ENCODE measurements at places on chromosomes 2 and 18.
A peak's percentile ranks its signal among the peaks of the same experiment; 100 is the strongest.

DNA sequence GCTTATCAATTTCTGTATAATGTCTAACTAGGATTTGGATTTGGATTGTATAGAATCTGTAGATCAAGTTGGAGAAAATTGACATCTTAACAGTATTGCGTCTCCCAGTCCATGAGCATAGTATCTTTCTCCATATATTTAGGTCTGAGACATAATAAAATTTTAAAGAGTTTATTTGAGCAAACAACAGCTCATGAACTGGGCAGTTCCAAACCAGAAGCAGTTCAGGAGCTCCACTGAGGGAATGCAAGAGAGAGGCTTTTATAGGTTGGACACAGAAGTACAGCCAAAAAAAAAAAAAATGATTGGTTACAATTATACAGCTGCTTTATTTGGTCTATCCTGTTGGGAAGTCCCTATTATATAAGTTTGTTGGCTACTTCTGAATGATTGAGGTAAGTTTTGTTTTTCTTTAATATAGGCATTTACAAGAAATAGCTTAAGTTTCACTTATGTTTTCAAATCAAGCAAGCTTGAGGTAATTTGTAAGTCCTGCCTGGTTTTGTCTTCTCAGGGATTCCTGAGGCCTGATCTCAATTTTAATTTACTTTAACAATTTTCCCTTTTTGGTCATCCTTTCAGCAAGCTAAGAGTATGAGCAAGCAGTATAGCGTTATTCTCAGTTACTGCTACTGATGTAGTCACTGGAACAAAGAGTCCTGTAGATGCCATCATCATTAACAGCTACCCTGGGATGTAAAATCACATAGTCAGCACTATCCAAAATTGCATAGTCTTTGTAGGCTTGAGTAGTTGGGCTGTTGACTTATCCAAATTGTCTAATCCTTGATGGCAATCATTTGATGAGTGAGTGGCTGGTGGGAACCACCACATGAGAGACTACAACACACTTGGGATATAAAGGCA is 27.5 kb upstream of the RUFY4 start:
- no peak for DNase-seq

GRCh38 chr2:65069439-65069824 is 13.2 kb downstream of the CEP68 start:
- DNase-seq = no peak

- DNase-seq = no peak
Observed at GRCh38 chr2:31363956-31364750, 50.4 kb downstream of the XDH start.

DNA sequence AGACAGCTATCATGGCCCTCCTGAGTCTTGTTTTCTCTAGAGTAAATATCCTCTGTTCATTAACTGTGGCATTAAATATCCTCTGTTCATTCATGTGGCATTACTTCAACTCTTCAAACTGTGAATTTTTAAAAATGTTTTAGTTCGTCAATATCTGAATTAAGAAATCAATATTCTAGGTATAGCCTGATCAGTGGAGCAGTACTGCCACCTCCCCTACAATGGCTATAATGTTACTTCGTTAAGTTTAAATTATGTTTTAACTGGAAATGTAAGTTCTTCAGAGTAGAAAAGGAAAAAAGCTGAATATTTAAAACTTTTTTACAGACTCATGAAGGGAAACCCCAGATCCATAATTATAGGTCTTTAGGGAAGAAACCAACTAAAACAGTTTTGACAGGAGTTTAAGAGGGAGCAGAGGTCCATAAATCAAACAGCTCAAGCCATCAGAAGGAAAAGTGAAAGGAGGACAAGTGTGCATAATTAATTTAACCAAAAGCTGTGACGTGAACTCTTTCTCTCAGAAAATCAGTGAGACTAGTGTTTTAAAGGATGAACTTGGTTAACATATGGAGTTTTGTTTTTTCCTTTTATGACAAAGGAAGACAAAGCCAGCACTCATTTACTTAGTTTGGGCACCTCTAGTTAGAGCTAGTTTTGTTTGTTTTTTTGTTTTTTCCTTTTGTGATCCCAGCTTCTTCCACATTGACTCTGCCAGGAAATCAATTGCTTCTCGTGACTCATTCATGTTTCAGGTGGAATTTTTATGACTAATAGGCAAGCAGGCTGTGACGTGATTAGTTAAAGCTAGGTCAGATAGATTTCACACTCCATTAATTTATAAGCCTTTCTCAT is 44.9 kb downstream of the RBBP8 start:
- no peak for DNase-seq

GRCh38 chr2:232976666-232977437 is 36.2 kb downstream of the NGEF start:
- DNase-seq = no peak

DNA sequence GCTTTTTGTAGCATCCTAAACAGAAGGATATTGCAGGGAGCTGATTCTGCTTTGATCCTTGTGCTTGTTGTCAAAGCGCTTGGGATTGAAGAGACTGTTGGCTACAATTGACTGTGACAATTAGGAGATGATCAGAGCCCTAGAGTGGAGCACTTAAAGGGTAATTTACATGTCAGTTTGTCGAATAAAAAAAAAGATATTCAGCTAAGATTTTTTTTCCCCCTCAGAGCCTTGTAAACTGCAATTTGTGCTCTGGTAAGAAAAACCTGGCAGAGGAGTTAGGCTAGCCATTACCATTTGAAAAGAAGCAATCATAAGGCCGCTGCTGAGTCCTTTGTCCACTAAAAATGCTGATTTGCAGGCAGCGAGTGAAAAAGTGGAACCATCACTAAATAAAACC is 47.8 kb upstream of the ZEB2 start:
- no peak for DNase-seq

GRCh38 chr18:78754311-78755043 is 225.1 kb upstream of the SALL3 start:
- DNase-seq = no peak

GRCh38 chr2:7053650-7054265 is 136.5 kb downstream of the RNF144A start:
- no peak for DNase-seq

- no peak for DNase-seq
Observed at GRCh38 chr2:157874997-157875640, 1.0 kb downstream of the ACVR1 start.

- no peak for DNase-seq
Observed at GRCh38 chr2:41540272-41540998, 507.4 kb upstream of the PKDCC start.

DNA sequence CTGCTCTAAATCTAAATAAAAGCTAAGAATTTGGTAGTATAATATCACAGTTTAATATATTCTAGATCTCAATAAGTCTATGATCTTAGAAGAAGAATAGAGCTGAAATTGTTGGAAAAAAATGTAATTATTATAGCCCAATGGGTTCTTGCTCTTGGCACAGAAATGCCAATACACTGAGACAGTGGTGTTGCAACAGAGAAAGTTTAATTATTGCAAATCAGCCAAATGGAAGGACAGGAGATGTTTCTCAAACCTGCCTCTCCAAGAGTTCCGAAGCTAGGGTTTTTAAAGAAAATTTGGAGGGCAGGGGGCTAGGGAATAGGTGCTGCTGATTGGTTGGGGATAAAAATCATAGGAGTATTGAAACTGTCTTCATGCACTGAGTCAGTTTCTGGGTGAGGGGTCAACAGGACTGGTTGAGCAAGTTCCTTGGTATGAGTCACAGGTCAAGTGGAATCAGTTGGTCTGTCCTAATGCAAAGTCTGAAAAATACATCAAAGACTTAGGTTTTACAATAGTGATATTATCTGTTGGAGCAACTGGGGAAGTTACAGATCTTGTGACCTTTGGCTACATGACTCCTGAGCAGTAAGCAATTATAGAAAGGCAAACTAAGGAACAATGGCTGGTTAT is 228.6 kb downstream of the CD226 start:
- DNase-seq = no peak

DNA sequence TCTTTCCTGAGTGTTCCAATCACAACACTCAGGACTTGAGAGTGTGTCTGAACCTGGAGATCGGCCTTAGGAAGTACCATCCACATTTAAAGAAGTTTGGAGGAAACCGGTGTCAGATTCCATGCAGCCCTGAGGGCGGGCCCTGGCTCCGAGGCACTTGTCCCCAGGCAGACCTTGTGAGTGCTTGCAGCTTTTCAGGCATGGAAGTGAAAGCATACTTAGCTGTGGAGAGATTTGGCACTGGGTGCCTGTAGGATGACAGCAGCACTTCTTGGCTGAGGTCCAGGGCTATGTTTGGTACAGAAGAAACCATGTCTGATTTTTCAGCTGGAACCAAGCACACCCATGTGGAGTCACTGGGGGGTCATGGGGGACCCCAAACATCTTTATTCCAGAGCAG is 230.8 kb downstream of the SEPTIN10 start:
- no peak for DNase-seq

- DNase-seq = peak; percentile 27
Observed at GRCh38 chr2:8003462-8004075, 678.3 kb upstream of the ID2 start.

DNA sequence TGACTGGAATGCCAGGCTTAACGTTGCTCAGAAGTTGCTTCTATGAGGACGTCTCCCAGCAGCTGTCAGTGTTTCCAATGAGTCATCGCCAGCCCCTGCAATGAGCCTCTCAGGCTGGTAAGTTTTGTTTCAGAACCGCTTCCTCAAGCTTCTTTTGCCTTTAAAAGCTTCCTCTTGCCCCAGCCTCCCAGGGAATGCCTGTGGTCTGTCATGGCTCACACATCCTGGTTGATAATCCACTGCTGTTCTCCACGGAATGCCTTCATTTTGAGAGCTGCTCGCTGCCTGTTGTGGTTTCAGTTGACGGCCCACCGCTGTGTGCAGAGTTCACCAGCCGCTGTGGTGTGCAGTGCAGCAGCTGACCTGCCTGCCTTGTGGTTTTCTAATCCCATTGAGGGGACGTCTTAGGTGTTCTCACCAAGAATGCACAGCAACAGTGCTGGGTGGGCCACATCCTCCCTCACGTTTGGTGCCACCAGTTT is 96.4 kb downstream of the RTP5 start:
- DNase-seq = no peak

- no peak for DNase-seq
Observed at GRCh38 chr2:54975175-54975574, 75.1 kb downstream of the RTN4 start.

DNA sequence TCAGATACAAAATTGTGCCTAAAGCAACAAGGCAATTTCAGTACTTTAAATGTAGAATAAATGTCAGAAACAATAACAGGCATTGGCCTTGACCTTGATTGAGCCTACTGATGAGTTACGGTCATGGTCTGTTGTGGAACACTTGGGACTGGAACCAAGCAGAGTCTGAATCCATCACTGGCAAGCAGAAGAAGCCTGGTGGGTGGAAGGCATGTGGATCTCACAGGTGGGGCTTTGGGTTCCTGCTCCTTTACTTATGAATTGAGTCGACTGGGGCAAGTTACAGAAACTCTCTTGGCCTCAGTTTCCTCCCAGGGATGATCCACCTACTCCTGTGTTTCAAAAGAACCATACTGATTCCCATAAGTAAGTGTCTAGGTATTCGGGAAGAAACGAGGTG is 102.3 kb downstream of the KCNF1 start:
- no peak for DNase-seq

GRCh38 chr2:85753035-85753524 is 711 bp upstream of the ATOH8 start:
- DNase-seq = no peak

DNA sequence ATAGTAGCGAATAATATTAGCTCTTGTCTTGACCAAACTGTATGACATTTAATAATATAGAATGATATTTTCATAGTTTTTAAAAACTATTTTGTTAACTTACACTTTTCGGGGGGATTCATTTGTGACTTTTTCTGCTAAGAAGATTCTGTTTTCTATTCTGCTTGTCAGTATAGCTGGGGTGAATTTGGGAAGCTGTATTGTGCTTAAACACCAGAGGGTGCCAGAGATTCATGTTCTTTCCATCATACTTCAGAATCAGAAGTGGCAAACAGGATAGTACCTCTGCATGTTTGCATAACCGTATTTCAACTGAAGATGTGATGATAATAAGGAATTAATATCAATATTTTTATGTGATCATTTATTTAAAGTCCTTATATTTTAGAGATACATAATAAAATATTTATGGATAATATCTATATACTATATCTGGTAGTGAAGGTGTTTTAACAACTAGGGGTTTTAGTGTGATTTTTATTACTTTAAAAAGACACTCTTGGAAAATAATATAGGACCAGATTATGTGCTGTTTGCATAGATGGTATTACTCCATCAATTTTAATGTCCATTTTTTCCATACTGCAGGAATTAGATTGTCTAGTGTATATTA is 81.0 kb downstream of the TAF4B start:
- DNase-seq = peak; percentile 3

- DNase-seq = no peak
Observed at GRCh38 chr2:172072706-172073105, 12.6 kb upstream of the DLX1 start.

All from HuH-7.5 (cell line).